ENCODE measurements at places on chromosomes 1 and 21. TPM values are rescaled to one million over a fixed set of nuclear protein-coding genes. Genes with fewer than 3 reads are reported as not detected.

SLFNL1 gene
- total RNA-seq: not detected

TCHH gene
- total RNA-seq: 0.30 TPM

FCMR gene
- total RNA-seq: 5.1 TPM

ARF1 gene
- 404 TPM for total RNA-seq

PROK1 gene
- total RNA-seq: not detected

FMO4 gene
- total RNA-seq: 0.67 TPM

GGPS1 gene
- total RNA-seq: 19.7 TPM

LGR6 gene
- 0.77 TPM for total RNA-seq

NBPF20 gene
- 3.0 TPM for total RNA-seq

USF1 gene
- 53.3 TPM for total RNA-seq

FAM72B gene
- 6.6 TPM for total RNA-seq

KRTAP22-1 gene
- total RNA-seq: not detected

POTED gene
- not detected for total RNA-seq

STK40 gene
- 10.8 TPM for total RNA-seq

Measured in A549 treated with Hydrocortisone at 1 μM for 4 hours (cell line).